ENCODE measurements at places on chromosomes 4 and X.

DNA sequence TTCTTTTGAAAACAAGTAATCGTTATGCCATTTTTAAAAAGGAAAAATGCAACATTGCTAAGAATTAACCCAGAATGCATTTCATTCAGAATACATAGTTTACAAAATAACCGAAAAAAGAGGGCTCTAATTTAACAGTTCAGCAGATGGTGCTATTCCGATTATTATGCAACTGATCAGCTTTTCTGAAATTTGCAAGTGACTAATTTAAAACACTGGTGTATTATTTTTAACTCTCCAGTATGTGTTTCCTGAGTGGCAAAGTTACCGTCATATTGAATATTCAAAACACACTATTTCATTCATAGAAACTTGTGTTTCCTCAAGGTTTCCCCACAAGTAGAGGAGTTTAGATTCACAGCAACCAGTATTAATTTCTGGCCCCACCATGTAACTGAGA is 21.1 kb downstream of the ZBTB49 start:
- no peak for DNase-seq

- DNase-seq, result no peak
Observed at GRCh38 chrX:63458981-63459380, 107.8 kb upstream of the SPIN4 start.

GRCh38 chr4:104504536-104504935 is 9.8 kb upstream of the CXXC4 start:
- no peak for DNase-seq

GRCh38 chrX:41779030-41779564 is 55.1 kb downstream of the GPR82 start:
- no peak for DNase-seq

- DNase-seq, result no peak
Observed at GRCh38 chrX:13620207-13620606, 32.7 kb upstream of the TCEANC start.

GRCh38 chr4:74671080-74671698 is 123.1 kb downstream of the BTC start:
- peak; percentile 14 for DNase-seq

GRCh38 chr4:104795264-104795939 is 300.7 kb upstream of the CXXC4 start:
- DNase-seq, result no peak

DNA sequence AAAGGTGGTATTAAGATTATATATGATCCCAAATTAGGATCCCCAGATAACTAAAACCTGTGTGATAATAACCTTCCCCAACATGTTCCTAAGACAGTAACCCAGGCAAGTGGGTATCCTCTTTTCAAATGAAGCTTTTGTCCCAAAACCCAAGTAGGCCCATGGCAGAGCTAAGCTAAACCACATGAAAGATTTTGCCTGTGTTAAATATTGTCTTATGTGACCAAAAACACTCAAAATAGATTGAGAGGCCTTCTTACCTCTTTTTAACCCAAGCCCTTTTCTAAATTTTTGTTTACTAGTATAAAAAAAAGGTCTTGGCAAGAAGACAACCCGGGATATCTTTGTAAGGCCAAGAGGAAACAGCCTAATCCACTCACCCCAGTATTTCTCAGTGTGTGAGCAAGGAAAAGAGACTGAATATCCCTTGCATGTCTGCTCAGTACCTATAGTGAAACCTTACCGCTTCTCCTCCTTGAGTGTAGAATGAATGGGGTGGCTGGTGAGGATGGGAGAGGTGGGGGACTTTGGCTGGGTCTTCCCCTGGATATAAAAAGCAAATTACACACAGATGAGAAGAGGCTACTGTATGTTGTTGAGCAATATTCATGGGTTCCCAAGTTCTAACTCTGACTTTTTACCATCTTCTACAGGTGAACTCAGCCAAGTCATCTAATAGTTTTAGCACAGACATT is 188.8 kb upstream of the BMP3 start:
- DNase-seq, result no peak

DNA sequence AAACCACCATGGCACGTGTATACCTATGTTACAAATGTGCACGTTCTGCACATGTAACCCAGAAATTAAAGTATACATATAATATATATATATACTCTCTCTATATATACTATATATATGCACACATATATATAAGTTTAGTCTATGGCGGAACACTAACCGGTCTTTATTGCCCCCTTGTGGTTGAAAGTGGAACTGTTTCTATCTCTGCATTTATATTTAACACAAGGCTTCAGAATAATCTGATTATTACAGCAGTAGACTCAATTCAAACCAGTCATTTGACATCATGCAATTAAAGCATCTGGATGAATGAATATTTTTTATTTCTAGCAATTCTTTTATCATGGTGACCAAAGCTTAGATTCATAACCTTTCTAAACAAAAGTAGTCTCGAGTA is 14.6 kb downstream of the RAB9B start:
- peak; percentile 46 for DNase-seq

- DNase-seq, result no peak
Observed at GRCh38 chr4:77100234-77100633, 24.4 kb upstream of the CCNI start.

- no peak for DNase-seq
Observed at GRCh38 chr4:159564615-159565014, 461.7 kb downstream of the RAPGEF2 start.

DNA sequence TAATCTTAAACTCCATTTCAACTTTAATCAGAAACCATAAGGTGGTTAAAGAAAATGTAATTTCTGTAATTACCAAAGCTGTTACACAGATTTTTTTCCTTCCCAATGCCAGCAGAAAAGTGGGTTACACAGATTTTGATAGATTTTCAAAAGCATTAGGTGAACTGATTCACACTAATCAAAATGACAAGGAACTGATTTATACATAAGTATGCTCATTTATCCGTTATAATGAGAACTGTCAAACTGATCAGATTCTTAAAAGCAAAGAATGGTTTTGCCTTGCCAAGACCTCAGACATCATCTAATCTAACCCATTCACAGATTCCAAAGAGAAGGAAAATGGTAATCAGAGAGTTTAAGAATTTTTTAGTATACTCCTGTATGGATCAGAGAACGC is 5.2 kb downstream of the UGDH start:
- no peak for DNase-seq

GRCh38 chrX:135437867-135438733 is 16.4 kb downstream of the SMIM10L2A start:
- no peak for DNase-seq

- DNase-seq, result no peak
Observed at GRCh38 chr4:10346023-10346422, 111.2 kb downstream of the ZNF518B start.

DNA sequence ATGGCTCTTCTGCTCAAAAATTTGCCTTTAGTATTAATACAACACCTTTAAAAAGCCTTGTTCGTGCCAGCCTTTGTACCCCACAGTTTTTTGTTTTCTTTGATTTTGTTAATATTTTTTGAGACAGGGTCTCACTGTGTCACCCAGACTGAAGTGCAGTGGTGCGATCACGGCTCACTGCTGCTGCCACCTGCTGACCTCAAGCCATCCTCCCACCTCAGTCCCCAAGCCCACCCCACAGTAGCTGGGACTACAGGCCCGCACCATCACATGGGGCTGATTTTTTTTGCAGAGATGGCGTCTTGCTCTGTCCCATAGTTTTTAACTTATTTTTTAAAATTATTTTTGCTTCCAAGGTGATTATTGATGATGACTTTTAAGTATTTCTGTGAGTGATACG is 134.0 kb downstream of the HTR2C start:
- no peak for DNase-seq

DNA sequence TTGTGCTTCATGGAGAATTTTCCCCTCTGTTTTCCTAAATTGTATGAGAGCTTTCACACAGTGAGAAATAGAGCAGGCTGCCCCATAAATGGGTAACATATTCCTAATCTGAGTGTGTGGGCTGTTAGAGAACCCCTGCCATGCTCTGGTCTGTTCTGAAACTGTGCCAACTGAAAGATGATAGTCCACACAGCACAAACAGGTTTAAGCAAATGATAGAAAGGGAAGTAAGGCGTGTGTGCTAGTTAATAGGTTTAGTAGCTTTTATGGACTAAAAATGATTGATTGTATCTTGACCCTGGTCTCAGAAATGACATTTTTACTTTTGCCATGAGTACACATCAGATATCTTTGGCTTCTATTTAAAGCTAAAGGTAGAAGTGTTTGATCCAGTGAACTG is 106.2 kb downstream of the PRRG1 start:
- DNase-seq, result no peak

- DNase-seq, result no peak
Observed at GRCh38 chr4:149370785-149371420, 444.7 kb downstream of the IQCM start.

DNA sequence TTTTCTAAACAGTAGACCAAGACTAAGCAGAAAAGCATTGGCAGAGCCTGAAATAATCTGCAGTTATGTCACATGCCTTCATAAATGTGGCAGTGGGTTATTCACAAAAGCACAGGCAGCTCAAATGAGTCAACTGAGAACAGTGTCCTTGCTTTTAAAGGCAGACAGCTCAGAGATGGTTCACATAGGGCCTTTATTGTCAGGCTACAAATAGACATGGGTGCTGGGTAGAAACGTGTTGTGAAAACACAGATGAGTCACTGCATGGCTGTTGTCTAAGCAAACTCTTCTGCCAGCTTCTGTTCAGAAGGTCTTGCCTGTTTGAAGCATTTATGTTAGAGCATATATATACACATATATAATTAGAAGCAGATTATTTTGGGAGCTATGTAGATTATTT is 118.0 kb downstream of the SLC4A4 start:
- no peak for DNase-seq

- DNase-seq, result no peak
Observed at GRCh38 chr4:151472297-151472696, 63.3 kb downstream of the FHIP1A start.

- no peak for DNase-seq
Observed at GRCh38 chrX:77415882-77416281, 31.3 kb upstream of the FGF16 start.

- peak; percentile 19 for DNase-seq
Observed at GRCh38 chr4:833156-833555, 7.2 kb upstream of the CPLX1 start.

- DNase-seq, result no peak
Observed at GRCh38 chr4:43778187-43778915, 670.3 kb downstream of the KCTD8 start.

DNA sequence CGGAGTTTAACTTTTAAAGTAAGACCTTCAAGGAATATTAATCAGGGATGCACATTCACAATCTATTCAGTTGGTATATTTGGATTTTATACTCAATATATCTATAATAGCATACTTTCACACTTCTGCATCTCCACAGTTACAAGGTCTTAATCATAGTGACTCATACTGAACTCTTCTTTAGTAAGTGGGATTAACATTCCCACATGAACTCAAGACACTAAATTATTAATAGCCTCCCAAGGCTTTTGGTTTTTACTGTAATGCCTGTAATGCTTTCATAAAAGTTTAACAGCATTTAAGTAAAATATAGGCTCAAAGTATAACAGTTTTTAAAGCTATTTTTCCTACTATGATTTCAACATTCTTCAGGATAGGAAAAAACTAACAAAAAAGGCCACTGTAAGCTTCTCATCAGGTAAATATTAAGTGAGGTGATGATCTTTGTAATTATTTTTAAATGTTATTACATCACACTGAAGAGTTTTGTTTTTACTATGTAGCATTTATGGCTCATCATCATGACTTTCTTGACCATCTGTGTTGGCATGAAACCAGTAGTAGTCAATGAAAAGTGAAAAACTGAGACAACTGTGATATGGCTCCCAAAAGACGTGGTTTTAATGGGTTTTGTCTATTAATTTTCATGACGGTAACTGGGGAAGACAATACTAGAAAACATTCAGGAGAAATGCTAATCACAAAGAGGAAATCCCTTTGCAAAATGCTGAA is 91.5 kb upstream of the GALNT7 start:
- DNase-seq, result no peak

DNA sequence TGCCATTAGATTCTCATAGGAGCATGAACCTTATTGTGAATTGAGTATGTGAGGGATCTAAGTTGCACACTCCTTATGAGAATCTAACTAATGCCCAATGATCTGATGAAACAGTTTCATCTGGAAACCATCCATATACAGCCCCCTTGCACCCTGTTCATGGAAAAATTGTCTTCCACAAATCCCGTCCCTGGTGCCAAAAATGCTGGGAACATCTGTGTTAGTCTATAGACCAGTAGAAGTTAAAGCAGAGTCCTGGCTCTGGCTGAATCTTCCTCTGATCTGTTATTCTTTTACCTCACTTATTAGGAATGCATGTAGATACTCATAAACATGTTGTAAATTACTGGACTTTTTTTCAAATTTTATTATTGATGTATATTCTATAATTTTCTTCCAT is 29.2 kb downstream of the SULT1B1 start:
- DNase-seq, result no peak

GRCh38 chr4:75235359-75235951 is 278.7 kb downstream of the RCHY1 start:
- DNase-seq, result no peak

DNA sequence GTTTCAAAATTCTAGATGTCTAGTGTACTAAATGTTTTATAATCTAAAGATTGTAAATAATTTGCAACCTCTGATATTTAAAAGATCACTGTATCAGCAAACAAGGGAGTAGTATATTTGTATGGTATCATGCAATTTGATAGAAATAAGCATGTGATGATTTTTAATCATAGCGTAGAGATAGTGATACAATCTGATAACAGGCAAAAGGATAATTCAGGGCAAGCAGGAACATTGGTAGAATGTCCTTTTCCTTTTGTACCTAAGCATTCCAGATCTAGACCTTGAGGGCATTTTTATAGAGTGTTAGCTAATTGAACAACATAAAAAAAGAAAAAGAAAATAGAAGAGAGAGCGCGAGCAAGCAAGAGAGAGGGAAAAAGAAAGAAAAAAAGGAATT is 1.4 kb downstream of the ANK2 start:
- no peak for DNase-seq

- no peak for DNase-seq
Observed at GRCh38 chrX:137915466-137915865, 349.5 kb downstream of the ZIC3 start.

DNA sequence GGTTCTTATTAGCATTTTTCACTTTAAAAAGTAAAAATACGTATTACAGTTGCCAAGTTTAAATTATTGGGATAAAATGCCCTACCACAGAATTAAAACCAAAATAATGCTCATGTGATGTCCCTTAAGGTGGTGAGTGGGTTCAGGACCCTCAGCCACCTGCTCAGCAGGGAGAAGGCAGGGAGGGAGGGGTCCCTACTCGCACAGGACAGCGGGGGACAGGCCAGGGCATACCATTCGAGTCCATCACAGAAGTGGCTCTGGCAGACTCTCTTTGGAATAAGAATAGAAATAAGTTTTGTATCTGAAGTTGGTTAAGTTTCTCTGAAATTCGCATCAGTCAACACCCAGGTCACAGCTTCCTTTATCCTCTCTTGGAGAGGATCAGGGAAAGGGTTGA is 37.7 kb downstream of the NOP14 start:
- no peak for DNase-seq

DNA sequence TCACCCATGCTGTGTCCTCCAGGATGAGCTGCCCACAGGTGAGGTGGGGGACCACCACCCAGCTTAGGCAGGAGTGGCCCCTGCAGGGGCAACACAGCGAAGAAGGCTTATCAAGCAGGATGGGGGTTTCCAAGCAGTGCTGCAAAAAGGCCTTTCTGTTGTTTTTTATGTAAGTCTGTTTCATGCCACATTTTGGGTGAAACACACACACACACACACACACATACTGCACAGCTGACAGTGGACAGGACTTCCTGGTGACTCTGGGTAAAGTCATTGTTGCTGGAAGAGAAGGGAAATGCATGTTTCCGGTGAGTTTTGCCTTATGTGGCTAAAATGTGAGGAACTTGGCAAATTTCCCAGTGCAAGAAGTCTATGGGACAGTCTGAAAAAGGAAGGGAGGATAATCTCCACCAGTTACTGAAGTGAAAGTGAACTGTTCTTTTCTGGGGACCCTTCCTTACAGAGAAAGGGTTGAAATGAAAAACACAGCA is 119.2 kb downstream of the IRF2 start:
- peak; percentile 27 for DNase-seq
